Endothelial cell of umbilical vein (primary cell): ENCODE measurements at places on chromosomes 7 and 10. TPM values are rescaled to one million over a fixed set of nuclear protein-coding genes. Genes with fewer than 3 reads are reported as not detected.

ITGB8 gene
- total RNA-seq = 6.5 and 8.2 TPM in 2 replicates

DNA sequence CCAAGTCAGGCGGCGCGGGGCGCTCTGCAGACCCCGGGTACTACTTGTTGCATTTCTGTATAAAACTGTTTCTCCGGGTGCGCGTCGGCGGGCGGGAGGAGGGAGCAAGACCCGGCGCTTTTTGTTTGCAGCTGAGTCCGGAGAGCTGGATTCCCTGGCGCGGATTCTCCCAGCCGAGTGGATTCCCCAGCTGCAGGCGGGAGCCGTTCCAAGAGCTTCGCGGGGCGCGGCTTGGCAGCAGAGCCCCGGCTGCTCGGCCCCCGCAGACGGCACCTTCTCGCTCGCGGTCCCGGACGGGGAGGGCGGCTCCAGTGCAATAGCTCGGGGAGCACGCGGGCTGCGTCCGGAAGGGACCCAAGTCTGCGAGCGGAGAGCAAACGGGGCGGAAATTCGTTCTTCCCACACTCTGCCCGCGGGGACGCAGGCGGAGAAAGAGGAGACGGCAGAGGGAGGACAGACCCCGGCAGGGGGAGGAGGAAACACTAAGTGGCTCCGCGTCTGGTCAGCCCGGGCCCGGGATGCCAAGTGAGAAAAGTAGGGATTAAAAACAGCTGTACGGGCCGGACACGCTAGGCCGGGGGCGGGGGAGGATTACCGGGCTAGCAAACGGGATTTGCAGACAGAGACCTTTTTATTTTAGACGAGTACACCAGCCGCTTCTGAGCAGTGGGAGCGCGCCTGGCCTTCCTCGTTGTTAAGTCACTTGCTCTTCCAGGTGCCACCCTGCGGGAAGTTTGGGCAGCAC lies at the start of gene TRIL:
TSS of gene TRIL (minus strand) at position 96 of the 745 bp plus-strand sequence. CDS start 284 bp downstream, outside the sequence.
- no peak within 1 kb of the TSS for H3K27ac ChIP-seq
- peak; percentile 48 for DNase-seq
- H3K4me3 ChIP-seq = peak within 1 kb of the TSS; percentile 13
- no peaks in the 10 kb centered on the region for H3K36me3 ChIP-seq
- peaks cover 11% of the 10 kb centered on the region for H3K4me1 ChIP-seq
- peaks cover 18% of the 10 kb centered on the region for H3K27me3 ChIP-seq

GRCh38 chr10:72847681-72848080 lies 45.9 kb upstream of the OIT3 start:
- H3K27ac ChIP-seq = no peak overlapping the region
- no peaks in the 10 kb centered on the region for H3K27me3 ChIP-seq
- no peak overlapping the region for H3K4me3 ChIP-seq
- DNase-seq = no peak

HECW1 gene
- total RNA-seq = not detected in 2 replicates

SKIDA1 gene
- 0.71 and 0.83 TPM in 2 replicates for total RNA-seq

DNA sequence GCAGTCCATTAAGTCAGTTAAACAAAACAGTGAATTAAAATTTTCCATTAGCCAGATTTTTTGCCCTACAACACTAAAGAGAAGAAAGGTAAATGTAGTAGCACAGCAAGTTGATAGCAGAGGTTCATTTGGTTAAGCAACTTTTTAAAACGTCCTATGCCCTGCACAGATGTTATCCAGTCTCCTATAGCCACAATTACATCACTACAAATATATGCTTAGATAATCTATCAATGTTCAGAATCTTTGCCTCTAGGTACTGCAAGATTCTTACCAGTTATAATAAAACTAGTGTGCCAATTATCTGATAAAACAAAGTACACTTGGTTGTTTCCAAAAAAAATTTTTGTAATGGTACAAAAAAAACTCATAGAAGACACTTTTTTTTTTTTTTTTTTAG lies 175.5 kb upstream of the MYO3A start:
- no peak overlapping the region for H3K4me3 ChIP-seq
- H3K4me1 ChIP-seq = no peaks in the 10 kb centered on the region

ZNF365 gene
- total RNA-seq = 2.9 and 5.5 TPM in 2 replicates

GRCh38 chr10:73576890-73577591 lies 14.1 kb downstream of the USP54 start:
- peaks cover 3% of the 10 kb centered on the region for H3K27me3 ChIP-seq
- H3K4me3 ChIP-seq = no peak overlapping the region
- H3K36me3 ChIP-seq = no peaks in the 10 kb centered on the region
- H3K4me1 ChIP-seq = no peaks in the 10 kb centered on the region
- no peak for DNase-seq
- H3K27ac ChIP-seq = no peak overlapping the region

DNA sequence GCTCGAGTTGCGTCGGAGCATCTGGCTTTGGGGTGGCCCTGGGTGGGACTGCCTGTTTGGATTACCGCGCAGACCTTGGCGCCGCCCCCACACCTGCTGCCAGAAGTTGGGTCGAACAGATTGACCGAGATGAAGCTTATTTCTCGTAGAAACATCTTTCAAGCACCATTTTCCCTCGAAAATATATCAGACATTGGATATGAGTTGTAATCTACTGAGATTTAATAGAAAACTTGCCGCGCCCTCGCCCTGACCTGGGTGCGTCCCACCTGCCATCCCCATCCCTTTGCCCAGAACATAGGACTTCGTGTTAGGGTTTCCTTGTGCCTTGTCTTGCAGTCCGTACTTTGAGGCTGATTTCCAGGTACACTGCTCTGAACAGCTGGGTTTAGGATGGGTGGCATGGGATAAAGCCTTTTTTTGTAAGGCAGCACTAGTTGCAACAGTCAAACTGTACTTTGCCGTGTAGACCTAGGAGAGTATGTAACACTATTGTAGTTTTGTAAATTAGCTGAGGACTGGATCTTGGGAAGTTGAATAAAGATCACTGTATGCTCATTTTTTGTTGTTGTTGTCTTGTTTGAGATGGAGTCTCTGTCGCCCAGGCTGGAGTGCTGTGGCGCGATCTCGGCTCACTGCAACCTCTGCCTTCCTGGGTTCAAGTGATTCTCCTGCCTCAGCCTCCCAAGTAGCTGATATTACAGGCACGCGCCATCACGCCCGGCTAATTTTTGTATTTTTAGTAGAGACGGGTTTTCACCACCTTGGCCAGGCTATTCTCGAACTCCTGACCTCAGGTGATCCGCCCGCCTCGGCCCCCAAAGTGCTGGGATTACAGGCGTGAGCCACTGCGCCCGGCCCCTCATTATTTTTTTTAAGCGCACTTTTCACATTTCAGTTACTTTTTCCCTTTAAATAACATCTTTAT lies 978 bp downstream of the OGDH start:
- no peak for DNase-seq
- peaks cover 11% of the 10 kb centered on the region for H3K4me1 ChIP-seq
- H3K27me3 ChIP-seq = peaks cover 2% of the 10 kb centered on the region
- no peaks in the 10 kb centered on the region for H3K36me3 ChIP-seq
- H3K27ac ChIP-seq = peak overlapping the region; percentile 44

GRCh38 chr7:101084865-101085161 lies 468 bp upstream of the TRIM56 start:
- H3K27ac ChIP-seq = no peak overlapping the region
- no peak overlapping the region for H3K4me3 ChIP-seq
- DNase-seq = no peak
- H3K4me1 ChIP-seq = peaks cover 12% of the 10 kb centered on the region
- no peaks in the 10 kb centered on the region for H3K27me3 ChIP-seq

DNA sequence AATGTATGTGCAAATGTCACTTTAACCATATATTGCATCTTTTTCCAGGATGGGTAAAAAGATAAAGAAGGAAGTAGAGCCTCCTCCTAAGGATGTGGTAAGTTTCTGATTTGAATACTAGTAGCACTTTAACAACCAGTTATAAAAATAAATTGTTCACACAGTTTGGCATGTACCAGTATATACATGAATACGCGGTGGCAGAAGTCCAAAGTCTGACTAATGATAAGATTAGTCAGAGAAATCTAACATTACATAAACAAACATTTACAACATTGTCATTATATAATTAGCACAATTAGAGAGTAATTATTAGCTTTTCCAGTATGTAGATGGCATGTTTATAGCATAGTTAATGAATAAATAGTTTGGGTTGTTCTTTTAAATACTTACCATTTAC lies 4.1 kb downstream of the ARMC3 start:
- H3K36me3 ChIP-seq = no peaks in the 10 kb centered on the region
- DNase-seq = peak; percentile 73
- H3K4me1 ChIP-seq = peaks cover 7% of the 10 kb centered on the region

DNA sequence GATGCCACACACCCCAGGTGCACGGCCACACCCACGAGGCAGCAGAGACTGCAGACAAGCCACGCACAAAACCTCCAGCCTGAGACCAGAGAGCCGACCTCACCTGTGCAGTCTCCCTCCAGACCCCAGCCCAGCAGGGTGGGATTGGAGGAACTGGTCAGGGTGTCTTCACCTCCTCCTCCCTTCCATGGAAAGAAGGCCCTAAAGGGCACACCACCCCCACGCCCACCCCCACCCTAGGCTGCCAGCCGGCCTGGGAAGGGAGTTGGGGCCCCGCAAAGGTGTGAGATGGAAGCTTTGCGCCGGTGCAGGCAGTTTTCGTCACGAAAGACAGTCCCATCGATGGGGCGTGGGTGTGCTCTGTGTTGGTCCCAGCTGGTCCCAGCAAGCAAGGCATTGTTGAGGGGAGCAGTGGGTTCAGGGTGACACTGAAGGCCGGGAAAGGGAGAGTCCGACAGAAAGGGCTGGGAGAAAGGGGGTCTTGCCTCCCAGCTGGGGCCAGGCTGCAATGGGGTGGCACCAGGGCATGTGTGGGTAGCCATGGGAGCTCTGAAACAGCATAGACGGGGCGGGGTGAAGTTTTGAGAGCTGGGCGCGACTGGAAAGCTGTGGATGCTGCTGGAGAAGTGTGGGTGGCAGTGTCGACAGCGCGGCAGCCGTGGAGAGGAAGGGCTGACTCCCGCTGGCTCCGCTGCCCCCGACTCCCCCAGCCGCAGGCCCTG lies 349.2 kb downstream of the GLRX3 start:
- no peak overlapping the region for H3K27ac ChIP-seq
- DNase-seq = no peak
- no peak overlapping the region for H3K4me3 ChIP-seq
- no peaks in the 10 kb centered on the region for H3K36me3 ChIP-seq
- H3K4me1 ChIP-seq = no peaks in the 10 kb centered on the region

CRYGN gene
- not detected in 2 replicates for total RNA-seq

GRCh38 chr10:72043016-72043834 lies 45.1 kb downstream of the SPOCK2 start:
- no peaks in the 10 kb centered on the region for H3K36me3 ChIP-seq
- no peak overlapping the region for H3K4me3 ChIP-seq
- DNase-seq = no peak
- H3K27ac ChIP-seq = no peak overlapping the region
- no peaks in the 10 kb centered on the region for H3K27me3 ChIP-seq

DNA sequence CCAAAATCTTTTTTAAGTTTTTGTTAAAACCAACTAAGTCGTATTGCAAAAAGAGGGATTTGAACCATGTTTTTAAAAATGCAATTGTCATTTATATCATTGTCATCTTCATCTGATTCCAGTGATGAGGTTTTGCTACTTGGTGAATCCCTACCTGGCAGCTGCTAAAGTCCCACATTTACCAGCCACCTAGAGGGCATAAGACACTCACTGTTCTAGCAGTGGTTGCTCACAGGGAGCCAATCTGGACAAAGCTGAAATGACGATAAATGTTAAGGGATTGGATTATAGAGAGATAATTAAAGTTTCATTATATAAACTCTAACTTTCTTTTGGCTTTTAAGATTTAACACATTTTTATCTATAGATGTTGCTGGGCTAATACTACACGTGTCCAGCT lies 18.7 kb downstream of the KIFBP start:
- H3K36me3 ChIP-seq = peaks cover 14% of the 10 kb centered on the region
- DNase-seq = no peak
- peaks cover 2% of the 10 kb centered on the region for H3K4me1 ChIP-seq
- H3K4me3 ChIP-seq = no peak overlapping the region

DNA sequence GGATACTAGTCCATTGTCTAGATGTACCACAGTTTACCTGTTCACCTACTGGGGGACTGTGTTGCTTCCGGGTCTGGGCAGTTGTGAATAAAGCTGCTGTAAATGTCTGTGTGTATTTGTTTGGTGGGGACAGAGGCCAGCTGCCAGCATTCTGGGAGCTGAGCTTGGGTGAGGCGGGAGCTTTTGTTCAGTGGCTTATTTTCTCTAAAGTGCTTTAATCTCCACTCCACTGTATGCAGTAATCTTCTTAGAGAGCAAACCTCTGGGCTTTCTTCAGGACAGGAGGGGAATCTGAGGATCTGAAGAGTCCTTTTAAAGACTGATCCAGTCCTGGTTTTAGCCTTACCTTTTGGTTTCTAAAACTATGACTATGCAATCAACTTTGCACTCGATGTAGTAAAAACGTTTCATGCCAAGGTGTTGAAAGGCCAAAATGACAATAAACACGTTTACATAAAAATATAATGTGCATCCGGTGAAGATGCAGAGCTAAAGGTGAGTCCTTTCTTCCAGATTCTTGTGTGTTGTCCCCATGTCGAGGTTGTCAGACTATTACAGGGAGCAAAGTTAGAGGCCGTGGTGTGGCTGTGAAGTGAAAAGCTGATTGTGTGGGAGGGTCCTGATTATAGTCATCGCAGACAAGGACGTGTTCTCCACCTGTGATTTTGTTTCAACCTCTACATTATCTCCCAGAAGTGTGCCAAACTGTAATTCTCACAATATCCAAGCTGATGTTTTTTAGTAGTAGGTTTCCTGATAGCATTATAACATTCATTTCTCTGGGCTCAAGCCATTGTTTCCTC lies 279.8 kb downstream of the CAMK1D start:
- H3K4me3 ChIP-seq = no peak overlapping the region
- no peaks in the 10 kb centered on the region for H3K4me1 ChIP-seq
- no peaks in the 10 kb centered on the region for H3K27me3 ChIP-seq
- H3K36me3 ChIP-seq = no peaks in the 10 kb centered on the region
- no peak overlapping the region for H3K27ac ChIP-seq

GRCh38 chr7:33040803-33041516 lies 21.6 kb downstream of the NT5C3A start:
- H3K27ac ChIP-seq = no peak overlapping the region
- peak; percentile 13 for DNase-seq
- peaks cover 7% of the 10 kb centered on the region for H3K4me1 ChIP-seq
- no peaks in the 10 kb centered on the region for H3K27me3 ChIP-seq

DNA sequence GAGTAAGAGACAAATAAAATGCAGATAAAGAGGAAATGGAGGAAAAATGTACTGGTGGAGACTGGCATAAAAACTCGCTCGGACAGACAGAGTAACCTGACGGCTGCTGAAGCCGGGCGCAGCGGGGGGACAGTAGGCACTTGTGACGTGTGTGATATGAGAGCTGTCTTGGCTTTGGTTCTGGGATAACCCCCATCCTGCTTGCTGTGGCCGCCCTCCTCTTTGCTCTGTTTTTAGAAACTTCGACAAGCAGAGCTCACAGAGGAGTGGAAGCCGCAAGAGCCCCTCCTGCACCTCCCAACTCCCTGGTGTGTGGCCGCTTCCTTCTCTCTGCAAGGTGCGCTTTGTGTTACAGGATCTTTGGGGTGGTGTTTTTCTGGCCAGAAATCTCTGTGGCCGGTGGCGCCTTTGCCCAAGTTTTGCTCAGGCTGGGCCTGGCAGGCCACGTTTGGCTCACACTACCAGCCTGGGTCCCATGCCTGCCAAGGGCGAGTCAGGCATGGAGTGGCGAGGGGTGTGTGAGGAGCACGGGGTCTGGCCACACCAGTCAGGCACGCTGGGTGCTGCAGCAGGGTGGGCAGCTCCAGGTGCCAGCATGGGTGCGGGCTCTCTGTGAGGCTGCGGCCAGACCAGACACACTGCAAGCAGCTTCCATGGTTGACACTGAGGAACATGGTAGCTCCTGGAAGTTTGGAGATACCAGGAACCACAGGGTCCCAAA lies 268.0 kb downstream of the DNAJB6 start:
- no peak overlapping the region for H3K27ac ChIP-seq
- no peaks in the 10 kb centered on the region for H3K27me3 ChIP-seq
- H3K4me3 ChIP-seq = no peak overlapping the region
- no peak for DNase-seq
- H3K36me3 ChIP-seq = no peaks in the 10 kb centered on the region
